ENCODE measurements at places on chromosomes 12 and 14. TPM values are rescaled to one million over a fixed set of nuclear protein-coding genes. Genes with fewer than 3 reads are reported as not detected.

CNOT2 gene
- total RNA-seq, result 66.2 TPM

GRCh38 chr14:35374263-35374712 is 30.3 kb downstream of the NFKBIA start:
- no peaks in the 10 kb centered on the region for H3K36me3 ChIP-seq
- peak overlapping the region; percentile 44 for H3K27ac ChIP-seq
- no peaks in the 10 kb centered on the region for H3K27me3 ChIP-seq
- no peak overlapping the region for H3K4me3 ChIP-seq
- DNase-seq, result peak; percentile 71

DNA sequence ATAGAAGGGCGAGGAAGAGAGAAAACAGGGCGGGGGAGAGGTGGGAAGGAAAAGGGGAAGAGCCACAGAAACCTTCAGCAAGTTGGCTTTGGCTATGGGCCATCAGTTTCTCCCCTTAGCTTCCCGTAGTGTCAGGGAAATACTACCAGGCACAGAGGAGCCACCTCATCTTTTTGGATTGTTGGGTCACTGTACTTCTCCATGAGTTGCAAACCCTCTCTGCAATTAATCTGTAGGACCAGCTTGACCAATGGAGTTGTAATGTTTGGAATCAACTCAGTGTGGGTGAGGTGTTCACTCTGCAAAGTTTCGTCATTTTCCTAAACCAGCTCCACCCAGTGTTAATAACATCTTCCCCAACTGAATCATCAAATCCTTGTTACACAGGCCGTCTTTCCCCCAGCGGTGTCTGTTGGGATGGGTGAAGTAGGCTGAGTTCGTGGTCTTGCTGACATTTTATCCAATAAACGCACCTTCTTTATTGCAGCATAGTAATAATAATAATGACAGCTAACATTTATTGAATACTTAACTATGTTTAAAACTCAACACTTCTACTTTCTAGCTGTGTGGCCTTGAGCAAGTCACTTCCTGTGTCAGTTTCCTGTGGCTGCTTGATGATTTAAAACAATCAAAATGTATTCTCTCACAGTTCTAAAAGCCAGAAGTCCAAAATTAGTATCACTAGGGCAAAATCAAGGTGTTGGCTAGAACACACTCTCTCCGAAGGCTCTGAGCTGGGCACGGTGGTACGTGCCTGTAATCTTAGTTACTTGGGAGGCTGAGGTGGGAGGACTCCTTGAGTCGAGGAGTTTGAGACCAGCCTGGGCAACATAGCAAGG is 8.1 kb upstream of the GLTP start:
- H3K27ac ChIP-seq, result peak overlapping the region; percentile 76
- DNase-seq, result no peak
- no peaks in the 10 kb centered on the region for H3K36me3 ChIP-seq

- no peaks in the 10 kb centered on the region for H3K36me3 ChIP-seq
- no peak overlapping the region for H3K27ac ChIP-seq
- DNase-seq, result no peak
- peaks cover 88% of the 10 kb centered on the region for H3K27me3 ChIP-seq
- H3K4me3 ChIP-seq, result no peak overlapping the region
- H3K4me1 ChIP-seq, result peaks cover 9% of the 10 kb centered on the region
These were observed 3.0 kb upstream of the TBX3 start for GRCh38 chr12:114686773-114687500.

DNA sequence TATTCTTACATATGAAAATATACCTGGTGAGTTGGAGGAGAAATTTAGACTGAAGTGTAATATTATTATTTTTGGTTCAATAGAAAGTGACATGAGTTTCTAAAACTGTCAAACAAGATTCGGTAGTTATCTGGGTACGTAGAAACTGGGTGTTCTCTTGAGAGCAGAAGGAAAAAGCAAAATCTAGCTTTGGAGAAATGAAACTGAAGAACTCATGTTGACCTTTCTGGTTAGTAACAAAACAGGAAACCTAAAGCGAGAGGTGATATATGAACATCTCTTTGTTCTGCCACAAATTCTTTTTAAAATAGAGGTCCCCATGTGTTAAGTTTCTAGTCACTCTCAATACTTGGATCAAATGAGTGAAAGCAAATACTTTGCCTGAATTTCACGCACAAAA is 401.7 kb downstream of the TRHDE start:
- no peak overlapping the region for H3K27ac ChIP-seq
- no peaks in the 10 kb centered on the region for H3K27me3 ChIP-seq
- H3K4me3 ChIP-seq, result no peak overlapping the region
- H3K4me1 ChIP-seq, result no peaks in the 10 kb centered on the region

GRCh38 chr12:105113094-105113493 is 5.6 kb downstream of the WASHC4 start:
- H3K27me3 ChIP-seq, result no peaks in the 10 kb centered on the region
- H3K27ac ChIP-seq, result no peak overlapping the region
- peaks cover 61% of the 10 kb centered on the region for H3K36me3 ChIP-seq
- no peak overlapping the region for H3K4me3 ChIP-seq

- H3K27me3 ChIP-seq, result no peaks in the 10 kb centered on the region
- H3K27ac ChIP-seq, result no peak overlapping the region
- H3K4me3 ChIP-seq, result no peak overlapping the region
- H3K4me1 ChIP-seq, result peaks cover 6% of the 10 kb centered on the region
- no peak for DNase-seq
- H3K36me3 ChIP-seq, result no peaks in the 10 kb centered on the region
These were observed 148.6 kb upstream of the DIO3 start for GRCh38 chr14:101412739-101413138.

GRCh38 chr14:88321692-88322503 is 1.2 kb downstream of the KCNK10 start:
- no peak overlapping the region for H3K4me3 ChIP-seq
- peaks cover 69% of the 10 kb centered on the region for H3K27me3 ChIP-seq
- H3K4me1 ChIP-seq, result peaks cover 4% of the 10 kb centered on the region

DNA sequence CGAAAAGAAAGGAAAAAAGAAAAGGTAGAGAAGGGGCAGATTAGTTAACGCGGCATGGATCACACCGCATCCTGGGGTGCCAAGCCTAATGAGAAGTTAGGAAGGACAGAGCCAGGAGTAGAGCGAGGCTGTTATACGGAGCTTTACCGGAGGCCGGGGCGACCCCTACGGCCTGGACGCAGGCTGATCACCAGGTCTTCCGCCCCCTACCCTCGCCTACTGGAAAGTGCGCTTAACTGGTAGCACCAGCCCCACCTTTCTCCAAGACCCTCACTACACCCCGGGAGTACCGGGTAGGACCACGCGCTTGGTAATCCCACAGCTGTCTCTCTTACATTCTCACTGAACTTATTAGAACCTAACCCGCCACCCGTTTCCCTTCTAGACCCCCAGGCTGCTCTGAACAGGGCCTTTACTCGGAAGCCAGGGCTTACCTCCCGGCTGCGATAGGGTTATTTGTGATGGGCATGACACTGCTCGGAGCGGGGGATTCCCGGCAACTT is 33.8 kb downstream of the WBP11 start:
- DNase-seq, result peak; percentile 60
- H3K27me3 ChIP-seq, result no peaks in the 10 kb centered on the region
- peak overlapping the region; percentile 83 for H3K4me3 ChIP-seq
- H3K4me1 ChIP-seq, result peaks cover 22% of the 10 kb centered on the region

- no peak overlapping the region for H3K4me3 ChIP-seq
- H3K36me3 ChIP-seq, result no peaks in the 10 kb centered on the region
- H3K27ac ChIP-seq, result no peak overlapping the region
- no peaks in the 10 kb centered on the region for H3K4me1 ChIP-seq
- no peaks in the 10 kb centered on the region for H3K27me3 ChIP-seq
These were observed 69.7 kb downstream of the WASHC3 start for GRCh38 chr12:101992091-101992490.

DNA sequence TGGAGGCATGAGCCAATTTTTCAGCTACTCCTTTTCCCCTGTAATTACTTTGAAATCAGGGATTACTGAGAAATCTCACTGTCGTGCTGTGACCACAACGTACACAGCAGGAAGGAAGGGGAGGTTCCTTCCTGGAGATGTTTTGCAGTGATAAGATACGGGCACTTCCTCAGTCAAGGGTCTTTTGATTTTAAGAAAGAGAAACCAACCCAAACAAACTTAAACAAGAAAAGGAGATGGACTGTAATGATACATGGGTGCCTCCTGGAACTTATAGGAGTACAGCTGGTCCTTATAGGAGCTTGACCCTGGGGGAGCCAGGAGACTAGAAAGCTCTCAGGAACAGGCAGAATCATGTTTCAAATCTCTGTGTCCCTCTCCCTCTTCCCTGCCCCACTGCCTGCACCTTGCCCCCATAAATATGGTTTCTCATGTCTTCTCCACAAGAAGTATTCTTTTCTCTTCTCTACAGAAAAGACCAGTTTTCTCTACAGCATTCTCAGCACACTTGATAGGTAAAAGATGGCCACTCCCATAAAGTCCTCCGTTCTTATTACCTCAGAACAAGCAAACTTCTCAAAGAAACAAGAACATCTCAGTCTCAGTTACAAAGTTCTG is 281.1 kb upstream of the AMIGO2 start:
- peaks cover 26% of the 10 kb centered on the region for H3K4me1 ChIP-seq
- H3K27ac ChIP-seq, result peak overlapping the region; percentile 73
- DNase-seq, result no peak
- peak overlapping the region; percentile 18 for H3K4me3 ChIP-seq
- H3K27me3 ChIP-seq, result no peaks in the 10 kb centered on the region

RNF212B gene
- not detected for total RNA-seq

CCDC197 gene
- total RNA-seq, result not detected

RIC8B gene
- 16.7 TPM for total RNA-seq

DNA sequence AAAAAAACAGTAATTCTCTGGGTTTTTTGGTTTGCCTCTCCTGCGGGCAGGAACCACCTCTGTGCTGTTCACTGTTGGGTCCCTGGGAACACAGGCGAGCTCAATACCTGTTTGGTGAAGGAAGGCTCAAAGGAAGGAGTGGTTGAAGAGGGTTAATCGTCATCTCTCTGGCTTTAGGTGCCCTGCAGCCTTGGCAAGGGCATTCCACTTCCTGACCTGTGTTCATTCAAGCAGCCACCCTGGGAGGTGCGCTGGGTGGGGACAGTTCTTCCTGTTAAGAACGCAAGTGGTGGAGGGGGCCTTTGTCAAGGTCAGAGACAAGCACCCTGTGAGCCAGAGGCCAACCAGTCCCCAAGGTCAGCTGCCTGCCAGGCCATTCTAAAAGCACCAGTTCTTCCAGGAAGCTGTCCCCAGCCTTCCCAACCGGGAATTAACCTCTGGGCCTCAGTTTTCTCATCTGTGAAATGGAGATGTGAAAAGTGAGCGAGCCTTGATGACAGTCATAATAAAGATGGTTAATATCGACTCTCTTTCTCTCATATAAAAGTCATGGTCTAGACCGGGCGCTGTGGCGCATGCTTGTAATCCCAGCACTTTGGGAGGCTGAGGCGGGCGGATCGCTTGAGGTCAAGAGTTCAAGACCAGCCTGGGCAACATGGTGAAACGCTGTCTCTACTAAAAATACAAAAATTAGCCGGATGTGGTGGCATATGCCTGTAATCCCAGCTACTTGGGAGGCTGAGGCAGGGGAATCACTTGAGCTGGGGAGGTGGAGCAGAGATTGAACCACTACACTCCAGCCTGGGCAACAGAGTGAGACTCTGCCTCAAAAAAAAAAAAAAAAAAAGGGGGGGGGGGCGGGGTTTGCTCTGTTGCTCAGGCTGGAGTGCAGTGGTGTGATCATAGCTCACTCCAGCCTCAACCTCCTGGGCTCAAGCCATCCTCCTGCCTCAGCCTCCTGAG is 6.1 kb downstream of the RHOF start:
- no peak for DNase-seq
- H3K36me3 ChIP-seq, result no peaks in the 10 kb centered on the region
- peaks cover 75% of the 10 kb centered on the region for H3K4me1 ChIP-seq
- H3K27me3 ChIP-seq, result no peaks in the 10 kb centered on the region

DNA sequence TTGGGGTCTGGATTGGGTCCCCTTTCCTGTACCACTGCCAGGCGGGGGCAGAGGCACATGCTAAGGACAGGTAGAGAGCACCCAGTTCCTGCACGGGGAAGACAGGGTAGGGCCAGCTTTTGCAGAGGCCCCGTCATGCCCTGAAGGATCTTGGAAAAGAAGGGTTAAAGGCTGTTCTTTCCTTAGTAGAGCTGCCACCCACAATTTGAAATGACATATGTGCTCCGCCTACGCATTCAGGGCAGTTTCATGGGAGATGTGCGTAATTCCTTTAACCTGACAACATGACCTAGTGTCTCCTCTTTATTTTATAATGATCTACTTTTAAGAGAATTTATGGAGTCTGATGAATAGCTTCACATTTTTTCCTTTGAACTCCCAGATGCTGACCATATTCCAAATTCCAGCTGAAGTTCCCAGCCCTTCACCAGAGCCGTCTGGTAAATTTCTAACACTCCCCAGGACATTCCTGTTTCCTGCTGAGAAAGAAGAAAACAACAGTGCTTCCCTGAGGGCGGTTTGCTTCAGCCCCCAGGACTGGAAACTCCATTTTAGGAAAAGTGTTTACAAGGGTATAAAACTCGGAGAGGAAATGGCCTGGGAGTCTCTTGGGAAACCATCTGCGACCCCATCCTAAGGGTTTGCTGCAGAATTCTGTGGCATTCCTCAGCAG is 58.9 kb upstream of the PLEKHG3 start:
- H3K27me3 ChIP-seq, result no peaks in the 10 kb centered on the region
- no peaks in the 10 kb centered on the region for H3K36me3 ChIP-seq
- peak overlapping the region; percentile 75 for H3K27ac ChIP-seq

GRCh38 chr14:24387009-24387345 is 11.8 kb upstream of the NYNRIN start:
- DNase-seq, result no peak
- peaks cover 14% of the 10 kb centered on the region for H3K4me1 ChIP-seq
- H3K27me3 ChIP-seq, result no peaks in the 10 kb centered on the region
- no peaks in the 10 kb centered on the region for H3K36me3 ChIP-seq

CFAP251 gene
- total RNA-seq, result 8.2 TPM
